A549 treated with RU486 at 1 μM for 4 hours (cell line): ENCODE measurements at places on chromosomes 3 and 15. TPM values are rescaled to one million over a fixed set of nuclear protein-coding genes. Genes with fewer than 3 reads are reported as not detected.

Gene NR2F2
- 21.3 to 28.1 TPM (median 26.6 TPM) in 5 replicates for total RNA-seq

Gene CCDC54
- not detected in 5 replicates for total RNA-seq

Gene LIPH
- total RNA-seq = 5.4 to 7.4 TPM (median 6.6 TPM) in 5 replicates

Gene ARGFX
- not detected in 5 replicates for total RNA-seq

Gene CPLX3
- total RNA-seq = not detected in 5 replicates

Gene MKRN3
- total RNA-seq = 1.1 to 3.3 TPM (median 2.3 TPM) in 5 replicates

Gene THBS1
- total RNA-seq = 29.2 to 48.5 TPM (median 39.2 TPM) in 5 replicates

Gene TNFSF10
- 0.21 to 0.34 TPM (median 0.21 TPM) in 3 of 5 replicates, not detected in the others for total RNA-seq

Gene MUSTN1
- not detected in 5 replicates for total RNA-seq

Gene AADACL2
- not detected in 5 replicates for total RNA-seq

Gene DPPA4
- not detected in 5 replicates for total RNA-seq

Gene AMT
- 0.13 to 0.44 TPM (median 0.30 TPM) in 5 replicates for total RNA-seq

Gene GABRA5
- total RNA-seq = 72.6 to 118 TPM (median 109 TPM) in 5 replicates

Gene GOLGA8O
- 0.13 to 0.64 TPM (median 0.31 TPM) in 5 replicates for total RNA-seq

Gene KCNMB2
- total RNA-seq = not detected in 5 replicates

Gene LACTB
- 15.8 to 31.2 TPM (median 29.0 TPM) in 5 replicates for total RNA-seq
